Activated T-helper 1 cell treated with anti-CD3 and anti-CD28 coated beads, Interleukin-12 subunit alpha, Interleukin-12 subunit beta, Interleukin-2, Interleukin-4 antibody, amounts not matched to agents 30 ng/mL and 10 ng/mL and 1 ng/mL, durations not matched to agents 14 hours and 24 hours and 36 hours (primary cell): ENCODE measurements at places on chromosomes 1 and 21. TPM values are rescaled to one million over a fixed set of nuclear protein-coding genes. Genes with fewer than 3 reads are reported as not detected.
A peak's percentile ranks its signal among the peaks of the same experiment; 100 is the strongest.

GRCh38 chr1:218570456-218570855 lies 225.3 kb downstream of the TGFB2 start:
- no peaks in the 10 kb centered on the region for H3K36me3 ChIP-seq
- H3K4me1 ChIP-seq = no peaks in the 10 kb centered on the region
- H3K27ac ChIP-seq = no peak overlapping the region
- no peak overlapping the region for H3K4me3 ChIP-seq
- DNase-seq = no peak

- peaks cover 2% of the 10 kb centered on the region for H3K27me3 ChIP-seq
- H3K27ac ChIP-seq = no peak overlapping the region
- no peaks in the 10 kb centered on the region for H3K4me1 ChIP-seq
- no peak overlapping the region for H3K4me3 ChIP-seq
- no peak for DNase-seq
- H3K36me3 ChIP-seq = no peaks in the 10 kb centered on the region
Observed at GRCh38 chr1:4563586-4563985, 90.8 kb upstream of the AJAP1 start.

DNA sequence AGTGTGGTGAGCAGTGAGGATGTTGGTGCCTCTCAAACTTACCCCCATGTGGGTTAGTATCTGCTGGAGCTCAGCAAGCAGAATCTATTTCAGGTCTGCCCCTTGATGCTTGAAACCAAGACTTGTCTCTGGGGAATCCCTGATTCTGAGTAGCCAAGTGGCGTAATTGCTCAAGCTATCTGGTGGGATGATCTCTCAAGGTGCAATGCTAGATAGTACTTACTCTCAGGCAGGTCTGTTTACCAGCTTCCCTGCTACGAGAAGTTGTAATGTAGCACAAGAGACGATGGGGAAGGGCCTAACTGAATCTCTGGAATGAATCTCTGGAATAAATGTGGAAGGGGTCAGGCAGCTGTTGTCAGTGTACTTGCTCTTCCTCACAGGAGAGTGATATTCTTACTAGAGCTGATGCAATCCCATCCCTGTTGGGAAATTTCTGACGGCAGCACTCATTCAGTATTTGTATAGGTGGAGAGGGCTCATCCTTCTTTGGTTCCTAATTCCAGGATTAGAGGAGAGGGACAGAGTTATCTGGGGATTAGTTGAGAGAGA lies 65.4 kb downstream of the MACF1 start:
- H3K4me3 ChIP-seq = peak overlapping the region; percentile 43
- H3K27me3 ChIP-seq = no peaks in the 10 kb centered on the region
- peaks cover 77% of the 10 kb centered on the region for H3K4me1 ChIP-seq
- peaks cover 9% of the 10 kb centered on the region for H3K36me3 ChIP-seq
- peak overlapping the region; percentile 38 for H3K27ac ChIP-seq

- peaks cover 2% of the 10 kb centered on the region for H3K27me3 ChIP-seq
- DNase-seq = no peak
- no peaks in the 10 kb centered on the region for H3K4me1 ChIP-seq
- no peak overlapping the region for H3K27ac ChIP-seq
- no peak overlapping the region for H3K4me3 ChIP-seq
- no peaks in the 10 kb centered on the region for H3K36me3 ChIP-seq
Observed at GRCh38 chr1:208204779-208205178, 39.4 kb downstream of the PLXNA2 start.

Gene COL6A1
- total RNA-seq = 0.42 and 0.62 TPM in 2 replicates
